ENCODE measurements at places on chromosomes 1 and 21. TPM values are rescaled to one million over a fixed set of nuclear protein-coding genes. Genes with fewer than 3 reads are reported as not detected.

The HEYL gene
- 2.3 TPM for total RNA-seq

DNA sequence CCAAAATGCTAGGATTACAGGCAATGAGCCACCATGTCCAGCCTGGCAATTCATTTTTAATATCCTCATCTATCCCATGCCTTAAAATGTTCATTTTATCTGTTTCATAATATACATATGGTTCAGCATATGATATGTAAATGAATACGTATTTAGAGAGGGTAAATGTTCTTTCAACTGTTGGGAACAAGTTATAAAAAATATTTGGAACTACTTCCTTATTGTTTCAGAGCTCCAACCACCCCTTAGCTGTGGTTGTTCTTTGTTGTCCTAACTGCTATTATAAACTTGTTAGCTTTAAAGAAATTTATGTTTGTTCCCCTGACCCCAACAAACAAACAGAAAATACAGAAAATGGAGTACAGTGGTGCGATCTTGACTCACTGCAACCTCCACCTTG, 14.5 kb downstream of the MCOLN2 start:
- H3K27me3 ChIP-seq, result no peaks in the 10 kb centered on the region
- H3K4me1 ChIP-seq, result no peaks in the 10 kb centered on the region
- no peak overlapping the region for H3K27ac ChIP-seq
- H3K4me3 ChIP-seq, result no peak overlapping the region
- no peaks in the 10 kb centered on the region for H3K36me3 ChIP-seq

- H3K27ac ChIP-seq, result no peak overlapping the region
- H3K4me3 ChIP-seq, result no peak overlapping the region
- DNase-seq, result no peak
- H3K36me3 ChIP-seq, result no peaks in the 10 kb centered on the region
- H3K4me1 ChIP-seq, result no peaks in the 10 kb centered on the region
- H3K27me3 ChIP-seq, result no peaks in the 10 kb centered on the region
These were observed 352.3 kb upstream of the B3GALT2 start for GRCh38 chr1:193538680-193539079.

GRCh38 chr21:32515874-32516273, 69.4 kb downstream of the TCP10L start:
- no peak overlapping the region for H3K4me3 ChIP-seq
- no peaks in the 10 kb centered on the region for H3K4me1 ChIP-seq
- no peaks in the 10 kb centered on the region for H3K27me3 ChIP-seq
- DNase-seq, result no peak
- no peaks in the 10 kb centered on the region for H3K36me3 ChIP-seq
- H3K27ac ChIP-seq, result no peak overlapping the region

- H3K27me3 ChIP-seq, result no peaks in the 10 kb centered on the region
- no peak overlapping the region for H3K4me3 ChIP-seq
- no peaks in the 10 kb centered on the region for H3K36me3 ChIP-seq
- H3K4me1 ChIP-seq, result no peaks in the 10 kb centered on the region
These were observed 43.6 kb upstream of the PDE9A start for GRCh38 chr21:42609811-42610210.

The DISP3 gene
- total RNA-seq, result 0.88 TPM

- H3K4me3 ChIP-seq, result no peak overlapping the region
- DNase-seq, result no peak
- H3K4me1 ChIP-seq, result no peaks in the 10 kb centered on the region
- no peak overlapping the region for H3K27ac ChIP-seq
These were observed 185.5 kb upstream of the ZC3H12A start for GRCh38 chr1:37288900-37289299.

DNA sequence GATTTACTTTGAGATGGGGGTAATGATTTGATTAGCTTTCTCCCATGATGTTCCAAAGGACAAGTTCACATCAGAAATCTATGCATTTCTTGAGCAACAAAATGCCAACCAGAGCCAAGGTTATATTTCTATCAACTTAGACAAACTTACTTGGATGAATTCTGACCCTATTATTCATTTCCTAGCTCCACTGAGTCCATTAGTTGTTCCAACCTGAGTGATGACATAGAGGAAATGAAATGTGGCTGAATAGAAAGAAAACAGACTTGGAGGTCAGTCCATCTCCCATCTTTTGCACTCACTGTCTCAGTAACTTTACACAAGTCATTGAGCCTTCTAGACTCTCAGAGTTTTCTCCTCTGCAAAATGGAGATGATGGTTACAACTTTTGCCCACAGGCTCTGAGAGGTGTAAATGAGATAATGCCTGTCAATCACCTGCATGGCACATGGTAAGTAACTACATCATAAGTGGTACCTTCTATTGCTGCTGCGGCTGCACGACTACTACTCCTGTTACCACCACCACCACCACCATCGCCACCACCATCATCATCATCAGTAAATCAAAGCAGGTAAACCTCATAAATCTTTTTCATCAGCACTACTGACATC, 98.2 kb downstream of the PTPN14 start:
- DNase-seq, result no peak
- H3K4me1 ChIP-seq, result no peaks in the 10 kb centered on the region
- H3K4me3 ChIP-seq, result no peak overlapping the region

GRCh38 chr1:247056071-247056470, 22.5 kb downstream of the ZNF670 start:
- no peaks in the 10 kb centered on the region for H3K27me3 ChIP-seq
- no peaks in the 10 kb centered on the region for H3K4me1 ChIP-seq
- no peak for DNase-seq
- H3K27ac ChIP-seq, result no peak overlapping the region
- H3K36me3 ChIP-seq, result no peaks in the 10 kb centered on the region

The CLDN17 gene
- not detected for total RNA-seq

DNA sequence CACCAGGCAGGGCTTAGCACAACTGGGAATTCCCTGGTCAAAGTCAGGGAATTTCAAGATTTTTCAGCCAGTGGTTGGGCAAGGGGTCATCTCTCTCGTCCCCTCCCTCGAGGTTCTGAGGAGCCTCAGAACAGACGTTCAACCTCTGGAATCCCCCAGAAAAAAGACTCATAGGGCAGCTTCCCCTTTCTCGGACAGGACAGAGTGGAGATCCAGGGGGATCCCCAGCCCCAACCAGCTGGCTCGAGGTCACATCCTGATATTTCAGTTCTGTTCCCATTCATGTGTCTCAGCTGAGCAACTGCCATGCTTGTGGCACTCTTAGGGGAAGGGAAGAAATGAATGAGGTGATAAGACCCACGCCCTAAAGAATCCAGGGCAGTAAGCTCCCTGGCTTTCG, 4.9 kb upstream of the LAD1 start:
- no peak for DNase-seq
- no peaks in the 10 kb centered on the region for H3K4me1 ChIP-seq
- H3K27me3 ChIP-seq, result no peaks in the 10 kb centered on the region
- H3K4me3 ChIP-seq, result no peak overlapping the region
- no peak overlapping the region for H3K27ac ChIP-seq

The SPRR5 gene
- total RNA-seq, result not detected

- H3K27ac ChIP-seq, result no peak overlapping the region
- H3K4me1 ChIP-seq, result no peaks in the 10 kb centered on the region
- DNase-seq, result no peak
- H3K36me3 ChIP-seq, result peaks cover 7% of the 10 kb centered on the region
These were observed 42.0 kb downstream of the VPS26C start for GRCh38 chr21:37224861-37225839.

GRCh38 chr1:211875541-211875940, 45.0 kb upstream of the LPGAT1 start:
- H3K36me3 ChIP-seq, result no peaks in the 10 kb centered on the region
- no peaks in the 10 kb centered on the region for H3K27me3 ChIP-seq
- H3K4me3 ChIP-seq, result no peak overlapping the region

GRCh38 chr1:157505481-157506272, 46.6 kb downstream of the FCRL5 start:
- H3K4me1 ChIP-seq, result no peaks in the 10 kb centered on the region
- H3K4me3 ChIP-seq, result no peak overlapping the region
- DNase-seq, result no peak
- H3K27me3 ChIP-seq, result no peaks in the 10 kb centered on the region
- H3K27ac ChIP-seq, result no peak overlapping the region

The GJA5 gene
- total RNA-seq, result 3.7 TPM

The ABCG1 gene
- total RNA-seq, result 23.7 TPM

The EPHA8 gene
- total RNA-seq, result not detected

The CFHR4 gene
- total RNA-seq, result not detected

The TTC39A gene
- 111 TPM for total RNA-seq

GRCh38 chr1:14970799-14971141, 182.8 kb upstream of the TMEM51 start:
- peaks cover 24% of the 10 kb centered on the region for H3K4me1 ChIP-seq
- DNase-seq, result no peak
- H3K36me3 ChIP-seq, result no peaks in the 10 kb centered on the region
- H3K27me3 ChIP-seq, result no peaks in the 10 kb centered on the region
